SK-N-SH (cell line): ENCODE measurements at places on chromosomes 7 and 10. TPM values are rescaled to one million over a fixed set of nuclear protein-coding genes. Genes with fewer than 3 reads are reported as not detected.

Gene CFAP58
- polyA plus RNA-seq, result 0.38 and 0.47 TPM in 2 replicates

Gene HOXA2
- polyA plus RNA-seq, result not detected in 2 replicates

Gene NRBF2
- 8.9 and 13.2 TPM in 2 replicates for polyA plus RNA-seq

Gene PARG
- 12.1 and 15.0 TPM in 2 replicates for polyA plus RNA-seq

Gene ZNF248
- 6.5 and 11.3 TPM in 2 replicates for polyA plus RNA-seq

Gene CDH23
- 0.03 and 0.18 TPM in 2 replicates for polyA plus RNA-seq

Gene ABCB8
- 36.0 and 38.3 TPM in 2 replicates for polyA plus RNA-seq

Gene CALML5
- not detected in 2 replicates for polyA plus RNA-seq

Gene JAZF1
- 1.3 and 1.7 TPM in 2 replicates for polyA plus RNA-seq

Gene RAPGEF5
- 1.2 and 1.8 TPM in 2 replicates for polyA plus RNA-seq

Gene AKR1B1
- polyA plus RNA-seq, result 216 and 224 TPM in 2 replicates

Gene SLC26A5
- polyA plus RNA-seq, result not detected in 2 replicates

Gene TLX1
- polyA plus RNA-seq, result 0.02 TPM in 1 of 2 replicates, not detected in the other

Gene GIMAP4
- not detected in 2 replicates for polyA plus RNA-seq

Gene BAIAP2L1
- polyA plus RNA-seq, result 8.7 and 8.8 TPM in 2 replicates

Gene AFAP1L2
- 0.54 and 0.70 TPM in 2 replicates for polyA plus RNA-seq

Gene DPYSL4
- polyA plus RNA-seq, result 19.4 and 21.8 TPM in 2 replicates

Gene MYO1G
- 0.05 and 0.10 TPM in 2 replicates for polyA plus RNA-seq

Gene GALNT11
- 70.0 and 84.7 TPM in 2 replicates for polyA plus RNA-seq

Gene PIP
- polyA plus RNA-seq, result not detected in 2 replicates
